GM04504 (cell line): ENCODE measurements at places on chromosomes 13 and 19.
A peak's percentile ranks its signal among the peaks of the same experiment; 100 is the strongest.

- no peak for DNase-seq
Observed at GRCh38 chr13:39559847-39560246, 43.1 kb downstream of the LHFPL6 start.

DNA sequence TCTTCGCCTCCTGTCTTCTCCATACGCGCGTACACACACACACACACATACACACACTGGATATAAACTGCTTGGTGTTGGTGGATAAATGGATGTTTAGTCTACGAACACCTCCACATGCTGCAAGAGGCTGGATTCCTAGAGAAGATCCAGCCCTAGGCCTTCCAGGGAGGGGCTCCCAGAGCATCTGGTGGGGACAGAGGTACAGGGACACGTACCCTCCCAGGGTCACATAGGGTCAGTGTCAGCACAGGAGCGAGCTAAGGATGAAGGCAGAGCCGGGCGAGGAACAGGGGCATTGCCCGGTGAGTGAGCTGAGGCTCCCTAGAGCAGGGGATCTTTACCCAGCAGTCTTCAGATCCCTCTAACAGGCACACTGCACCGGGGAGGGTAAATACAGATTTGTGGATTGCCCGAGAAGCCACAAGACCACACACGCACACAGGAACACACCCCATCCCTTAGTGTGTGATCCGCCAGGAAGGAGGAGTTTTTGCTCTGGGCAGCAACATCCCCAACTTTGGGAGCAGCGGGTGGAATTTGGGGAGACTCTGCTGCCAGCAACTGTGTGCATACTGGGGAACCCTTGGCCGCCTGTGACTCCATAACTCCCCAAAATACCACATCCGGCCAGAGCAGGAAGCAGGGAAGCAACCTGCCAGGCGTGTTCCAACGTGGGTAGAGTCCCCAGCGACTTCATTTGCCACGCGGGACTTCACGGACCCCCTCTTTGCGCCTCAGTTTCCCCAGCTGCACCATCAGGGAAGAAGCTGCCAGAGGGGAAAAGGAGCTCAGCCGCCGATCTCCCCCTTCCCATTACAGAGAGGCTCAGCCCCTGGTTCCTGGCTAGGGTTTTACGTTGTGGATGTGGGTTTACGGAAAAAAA is 5.8 kb upstream of the TLE2 start:
- DNase-seq: no peak

- DNase-seq: no peak
Observed at GRCh38 chr13:111210091-111210490, 95.0 kb downstream of the ARHGEF7 start.

DNA sequence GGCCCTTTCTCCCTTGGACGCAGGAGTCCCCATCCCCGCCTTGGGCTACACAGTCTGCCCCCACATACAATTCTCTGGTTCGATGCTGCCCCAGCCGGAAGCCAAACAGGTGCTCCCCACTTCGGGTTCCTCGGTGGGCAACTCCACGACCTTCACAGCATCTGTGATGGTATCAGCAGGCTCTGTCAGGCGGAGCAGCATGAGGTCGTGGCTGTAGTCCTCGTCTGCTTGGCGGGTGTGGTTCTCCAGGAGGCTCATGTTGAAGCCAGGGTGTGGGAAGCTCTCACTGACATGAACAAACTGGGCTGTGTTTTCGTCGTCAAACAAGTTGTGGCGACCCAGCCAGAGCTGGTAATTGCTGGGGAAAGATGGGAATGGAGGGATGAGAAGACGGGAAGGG is 3.5 kb downstream of the KLK1 start:
- no peak for DNase-seq

DNA sequence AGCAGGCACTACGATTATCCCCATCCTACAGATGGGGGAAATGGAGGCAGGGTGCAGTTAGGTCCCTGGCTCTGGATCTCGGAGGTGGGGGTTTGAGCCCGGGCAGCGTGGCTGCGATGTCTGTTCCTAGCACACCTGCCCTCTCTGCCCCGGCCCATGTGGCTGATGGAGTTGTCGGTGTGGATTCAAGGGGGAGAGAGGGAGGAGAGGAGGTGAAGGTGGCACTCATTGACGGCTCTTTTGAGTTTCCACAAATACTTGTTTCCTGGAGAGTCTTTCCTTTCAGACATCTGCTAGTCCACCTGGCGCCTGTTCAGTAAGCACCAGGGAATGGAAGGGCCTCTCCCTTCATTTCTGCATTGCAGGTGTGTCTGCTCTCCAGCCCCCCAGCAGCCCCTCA is 69.9 kb downstream of the ARHGEF18 start:
- DNase-seq: no peak

GRCh38 chr13:27708325-27708724 is 84.0 kb upstream of the GSX1 start:
- DNase-seq: no peak

- no peak for DNase-seq
Observed at GRCh38 chr19:30169196-30169900, 202.8 kb upstream of the ZNF536 start.

DNA sequence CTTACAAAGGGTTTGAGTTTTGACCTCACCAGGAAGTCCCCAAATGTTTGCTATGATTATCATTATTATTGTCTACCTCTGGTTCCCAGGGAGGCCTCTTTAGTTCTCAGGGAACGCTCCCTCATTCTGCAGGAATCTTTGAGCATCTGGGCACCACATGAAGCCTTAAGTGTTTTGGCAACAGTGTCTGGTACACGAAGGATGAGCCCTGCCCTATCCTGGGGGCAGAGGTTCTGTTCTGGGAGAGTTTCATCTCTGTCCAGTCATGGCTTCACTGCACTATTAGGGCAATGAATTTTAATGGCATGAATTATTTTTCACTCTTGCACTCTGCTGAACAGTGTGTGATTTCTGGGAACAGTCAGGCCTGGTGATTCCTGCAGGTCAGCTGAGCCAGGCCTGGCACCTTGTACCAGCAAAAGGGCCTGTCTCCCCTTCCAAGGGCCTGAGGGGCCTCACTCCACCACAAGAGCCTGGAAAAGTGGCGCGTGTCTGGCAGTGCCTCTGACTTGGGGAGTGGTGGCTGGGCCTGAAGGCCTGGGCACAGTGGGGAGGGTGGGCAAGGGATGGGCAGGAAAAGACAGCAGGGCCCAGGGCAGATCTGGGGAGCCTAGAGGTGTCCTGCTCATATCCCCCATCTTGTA is 4.6 kb downstream of the FAM187B start:
- DNase-seq: peak; percentile 87

DNA sequence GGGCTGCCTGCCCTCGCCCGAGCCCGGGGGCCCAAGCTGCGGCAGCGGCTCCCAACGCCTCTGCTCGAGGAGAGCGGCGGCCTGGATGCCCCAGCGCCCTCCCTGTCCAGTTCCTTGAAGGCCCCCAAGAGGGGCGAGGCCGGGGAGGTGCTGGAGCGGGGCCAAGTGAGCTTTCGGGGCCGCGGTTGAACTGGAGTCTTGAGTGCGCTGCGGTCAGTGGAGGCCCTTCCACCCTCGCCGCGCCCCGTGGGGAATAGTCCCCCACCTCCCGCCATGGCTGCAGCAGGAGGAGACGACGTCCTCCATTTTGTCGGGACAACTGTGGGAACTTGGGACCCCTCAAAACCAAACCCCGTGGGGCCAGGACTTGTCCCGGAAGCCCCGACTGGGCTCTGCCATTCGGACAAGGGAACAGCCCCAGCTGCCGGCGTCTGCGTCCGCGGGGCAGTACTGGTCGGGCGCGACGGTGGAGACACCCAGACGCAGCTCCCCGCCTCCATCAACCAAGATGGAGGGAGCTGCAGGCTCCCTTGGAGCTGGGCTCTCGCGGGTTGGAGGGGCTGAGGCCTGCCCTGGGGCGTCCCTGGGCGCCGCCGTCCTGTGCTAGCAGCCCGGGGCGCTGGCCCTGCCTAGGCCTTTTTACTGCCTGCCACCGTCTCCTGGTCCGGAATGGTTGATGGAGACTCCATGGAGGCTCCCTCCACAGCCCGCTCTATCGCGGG is 736 bp upstream of the ZMYM5 start:
- DNase-seq: peak; percentile 19

- no peak for DNase-seq
Observed at GRCh38 chr13:95115525-95115924, 185.7 kb downstream of the ABCC4 start.
